ENCODE measurements at places on chromosomes 12 and 14. TPM values are rescaled to one million over a fixed set of nuclear protein-coding genes. Genes with fewer than 3 reads are reported as not detected.

TPH2 gene
- total RNA-seq = not detected

EIF2B2 gene
- 24.6 TPM for total RNA-seq

GRCh38 chr12:93790472-93791152, 113.4 kb downstream of the CRADD start:
- no peak for DNase-seq

DNA sequence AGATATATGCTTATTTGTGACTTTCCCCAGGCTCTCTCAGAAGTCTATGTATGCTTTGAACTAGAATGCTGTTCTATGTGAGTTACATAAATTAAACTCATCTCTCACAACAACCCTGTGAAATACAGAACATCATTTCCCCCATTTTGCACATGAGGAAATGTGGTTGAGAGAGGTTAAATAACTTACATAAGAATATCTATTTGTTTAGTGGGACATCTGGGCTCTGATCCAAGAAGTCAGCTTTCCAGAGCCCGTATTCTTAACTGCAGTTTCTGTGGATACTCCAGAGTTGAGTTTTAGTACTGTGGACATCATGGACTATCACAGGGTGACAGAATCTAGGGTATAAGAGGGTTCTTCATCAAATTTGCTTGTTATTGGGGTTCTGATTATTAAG, 242.5 kb upstream of the ARHGAP5 start:
- DNase-seq = no peak

GRCh38 chr12:52291267-52291935, at the start of gene KRT81:
KRT81 (minus strand) TSS chr12:52291534; CDS start chr12:52291465, 69 bp downstream.
- no peak for DNase-seq

DNA sequence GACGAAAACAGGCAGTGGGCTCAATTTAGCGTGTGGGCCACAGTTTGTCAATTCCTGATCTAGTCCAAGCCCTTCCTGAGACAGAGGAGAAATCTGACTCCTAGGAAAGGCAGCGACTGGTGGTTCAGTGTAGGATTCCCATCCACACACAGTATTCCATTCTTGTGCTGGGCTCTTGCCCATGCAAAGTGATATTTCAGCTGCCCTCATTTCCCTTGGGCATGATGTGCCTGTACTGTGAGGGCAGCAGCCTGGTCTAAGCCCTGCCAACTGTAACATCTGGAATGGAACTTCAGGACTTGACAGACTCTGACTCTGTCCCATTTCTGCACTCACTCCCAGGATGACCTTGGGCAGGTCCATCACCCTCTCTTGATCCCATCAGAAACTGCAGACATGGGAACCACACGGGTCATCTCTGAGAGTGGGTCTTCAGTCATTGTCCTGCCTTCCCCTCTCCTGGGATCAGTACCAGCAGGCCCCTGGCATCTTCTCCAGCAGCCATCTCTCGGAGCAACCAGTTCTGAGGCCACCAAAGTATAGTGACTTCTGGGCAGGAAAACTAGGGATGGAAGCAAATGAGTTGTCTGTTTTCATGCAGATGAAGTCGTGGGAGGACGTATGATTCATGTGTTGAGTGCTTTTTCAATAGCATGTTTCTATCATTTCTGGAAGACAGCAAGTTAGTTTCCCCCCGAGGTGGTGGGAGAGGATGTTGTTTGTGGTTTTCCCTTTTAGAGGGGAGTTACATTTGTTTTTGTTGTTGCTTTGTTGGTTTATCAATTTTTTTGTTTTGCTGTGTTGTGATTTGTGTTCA, 54.2 kb upstream of the BCL2L14 start:
- no peak for DNase-seq

- DNase-seq = no peak
Measured at GRCh38 chr14:97074856-97075255, 277.7 kb downstream of the VRK1 start.

- DNase-seq = peak; percentile 34
Measured at GRCh38 chr12:47079981-47080724, 394 bp upstream of the AMIGO2 start.

DNA sequence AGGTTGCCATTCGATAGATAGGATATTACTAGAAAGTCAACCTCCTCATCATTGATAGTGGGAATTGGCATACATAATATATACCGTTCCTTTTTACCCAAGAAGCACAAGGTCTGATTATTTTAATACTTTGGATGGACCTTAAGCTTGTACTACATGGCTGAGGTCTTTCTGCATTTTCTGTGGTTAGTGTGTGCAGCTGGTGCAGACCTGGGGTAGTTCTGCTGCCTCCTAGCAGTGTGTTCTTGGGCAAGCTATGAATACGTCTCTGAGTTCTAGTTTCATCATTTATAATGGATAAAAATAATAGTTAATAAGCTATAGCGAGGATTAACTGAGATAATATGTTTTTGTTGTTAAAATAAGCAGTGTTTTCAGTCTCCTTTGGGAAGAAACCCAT, 2.2 kb downstream of the ZDHHC17 start:
- DNase-seq = no peak

GRCh38 chr14:61703342-61704129, 8.2 kb downstream of the HIF1A start:
- no peak for DNase-seq

DNA sequence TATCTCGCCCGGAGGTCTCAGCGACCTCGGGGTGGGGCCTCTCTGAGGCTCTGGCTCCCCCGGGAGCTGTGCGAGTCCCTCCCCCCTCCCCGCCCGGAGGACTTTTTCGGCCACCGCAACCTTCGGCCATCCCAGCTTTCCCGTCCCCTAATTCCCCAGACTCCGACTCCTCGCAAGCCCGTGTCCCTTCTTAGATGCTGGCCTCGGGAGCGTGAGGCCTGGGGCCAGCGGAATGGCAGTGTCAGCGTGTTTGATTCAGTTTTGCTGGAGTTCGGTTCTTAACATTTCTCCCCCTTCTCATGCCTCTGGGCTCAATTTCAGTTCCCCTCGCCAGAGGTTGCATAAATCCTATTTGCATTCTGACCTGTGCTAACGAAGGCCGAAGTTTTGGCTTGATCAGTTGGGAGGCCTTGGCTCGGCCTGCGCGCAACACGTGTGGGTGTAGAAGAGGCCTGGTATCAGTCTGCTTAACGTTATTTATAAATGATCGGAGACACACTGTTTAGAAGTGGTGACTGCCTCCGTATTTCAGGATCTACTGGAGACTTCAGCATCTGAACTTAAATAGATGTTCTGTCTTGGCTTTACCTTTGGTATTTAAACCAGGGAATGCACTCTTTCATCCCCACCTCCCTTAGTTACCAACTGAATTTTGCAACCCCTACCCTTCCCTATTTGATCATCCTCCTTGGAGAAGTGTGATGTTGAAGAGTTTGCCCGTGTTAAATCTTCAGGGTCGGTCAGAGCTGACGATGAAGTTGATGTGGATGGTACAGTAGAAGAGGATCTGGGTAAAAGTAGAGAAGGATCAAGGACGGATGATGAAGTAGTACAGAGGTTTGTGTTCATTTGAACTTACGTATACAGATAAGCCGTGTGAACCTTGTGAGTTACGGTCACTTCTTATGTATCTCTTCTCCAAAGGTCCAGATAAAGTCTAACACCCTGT, 851 bp downstream of the HSP90B1 start:
- DNase-seq = peak; percentile 3

- DNase-seq = no peak
Measured at GRCh38 chr12:117145597-117146154, 44.6 kb downstream of the FBXO21 start.

Measured in naive thymus-derived CD4-positive, alpha-beta T cell (primary cell).